Osteocyte (in vitro differentiated cells): ENCODE measurements at places on chromosomes 7 and 10.

GRCh38 chr7:30988351-30989005 is 24.7 kb downstream of the GHRHR start:
- DNase-seq, result no peak

GRCh38 chr10:93475871-93476270 is 6.3 kb downstream of the MYOF start:
- no peak for DNase-seq

GRCh38 chr10:5045095-5045494 is 41.4 kb upstream of the AKR1C2 start:
- DNase-seq, result no peak

DNA sequence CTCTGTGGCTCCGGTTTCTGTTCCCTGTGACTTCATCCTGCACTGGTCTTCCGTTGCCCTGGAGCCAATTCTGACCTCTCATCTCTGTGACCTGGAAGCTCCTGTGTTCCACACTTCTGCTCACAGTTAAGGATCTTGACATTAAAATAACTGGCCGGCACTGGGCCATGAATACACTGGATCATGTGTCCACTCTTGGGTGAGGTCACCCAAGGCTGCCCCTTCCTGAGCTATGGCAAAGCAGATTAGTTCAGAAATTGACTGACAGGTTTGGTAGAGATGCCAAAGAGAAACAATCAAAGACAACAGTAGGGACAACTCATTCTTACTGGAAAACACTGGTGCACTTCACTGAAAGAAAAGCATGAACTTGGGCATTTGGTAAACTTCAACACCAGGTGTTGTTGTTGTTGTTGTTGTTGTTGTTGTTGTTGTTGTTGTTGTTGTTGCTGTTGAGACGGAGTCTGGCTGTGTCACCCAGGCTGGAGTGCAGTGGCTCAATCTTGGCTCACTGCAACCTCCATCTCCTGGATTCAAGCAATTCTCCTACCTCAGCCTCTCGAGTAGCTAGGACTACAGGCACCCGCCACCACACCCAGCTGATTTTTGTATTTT is 36.7 kb upstream of the GRID1 start:
- no peak for DNase-seq

- no peak for DNase-seq
Measured at GRCh38 chr10:33945051-33945450, 610.6 kb upstream of the NRP1 start.

DNA sequence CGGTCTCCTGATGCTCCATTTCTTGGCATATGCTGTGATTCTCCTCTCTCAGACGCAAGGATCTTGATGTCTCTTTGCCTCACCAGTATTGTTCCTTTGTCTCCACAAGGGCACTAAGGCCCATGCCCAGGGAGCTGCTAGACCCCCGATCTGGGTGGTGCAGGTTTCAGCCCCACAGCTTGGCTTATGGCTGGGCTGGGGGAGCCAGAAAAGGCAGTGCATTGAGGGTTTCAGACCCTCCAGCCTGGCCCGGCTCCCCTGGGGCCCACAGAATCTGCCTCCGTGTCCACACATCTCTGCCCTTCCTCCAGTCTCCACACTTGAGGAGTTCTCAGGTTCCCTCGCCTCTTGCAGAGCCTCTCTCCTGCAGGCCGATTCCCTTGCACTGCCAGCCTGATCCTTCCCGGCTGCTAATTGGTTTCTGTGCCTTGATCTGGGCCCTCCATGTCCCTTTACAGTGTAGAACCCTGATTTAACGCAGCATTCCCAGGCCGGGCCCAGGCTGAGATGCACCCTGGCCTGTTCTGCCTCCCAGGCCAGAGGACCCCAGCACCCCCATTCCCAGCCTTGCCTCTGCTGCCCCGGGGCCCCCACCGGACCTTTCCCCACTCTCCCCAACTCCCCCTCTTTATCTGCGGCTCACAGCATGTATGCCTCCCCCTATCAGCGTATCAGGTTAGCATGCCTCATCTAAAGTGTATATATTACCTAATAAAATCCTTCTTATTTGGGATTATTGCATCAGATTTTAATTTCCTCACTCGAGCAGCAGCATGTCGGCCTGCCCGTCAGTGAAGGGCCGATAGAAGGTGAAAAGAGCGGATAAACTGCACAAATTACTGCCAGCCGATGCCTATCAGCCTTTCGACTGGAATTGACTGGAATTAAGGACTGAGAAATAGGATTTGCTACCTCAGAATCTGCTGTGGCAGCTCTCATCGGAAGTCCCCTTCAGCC is 145.7 kb downstream of the C10orf105 start:
- no peak for DNase-seq

- no peak for DNase-seq
Measured at GRCh38 chr10:2351566-2351965, 614.2 kb upstream of the ADARB2 start.

- DNase-seq, result no peak
Measured at GRCh38 chr10:70737250-70737649, 47.9 kb downstream of the TBATA start.

DNA sequence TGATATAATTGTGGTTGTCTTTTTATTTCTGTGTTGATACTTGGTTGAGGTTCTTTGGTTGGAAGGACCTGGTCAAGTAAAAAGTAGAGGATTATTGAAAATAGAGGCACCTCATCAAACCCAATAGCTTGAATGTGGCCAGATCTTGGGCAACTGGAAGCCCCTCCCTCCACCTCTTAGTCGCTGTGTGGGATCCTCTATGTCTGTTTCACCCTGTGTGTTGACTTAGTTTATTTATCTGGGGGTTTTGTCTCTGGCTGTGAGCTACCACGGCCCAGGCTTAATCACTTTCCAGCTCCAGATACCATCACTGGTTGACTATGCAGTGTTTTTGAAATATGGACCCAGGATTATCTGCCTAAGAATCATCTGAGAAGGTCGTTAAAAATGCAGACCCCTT is 58.3 kb downstream of the AP3M1 start:
- no peak for DNase-seq

- no peak for DNase-seq
Measured at GRCh38 chr10:74589851-74590250, 236.5 kb upstream of the KAT6B start.

DNA sequence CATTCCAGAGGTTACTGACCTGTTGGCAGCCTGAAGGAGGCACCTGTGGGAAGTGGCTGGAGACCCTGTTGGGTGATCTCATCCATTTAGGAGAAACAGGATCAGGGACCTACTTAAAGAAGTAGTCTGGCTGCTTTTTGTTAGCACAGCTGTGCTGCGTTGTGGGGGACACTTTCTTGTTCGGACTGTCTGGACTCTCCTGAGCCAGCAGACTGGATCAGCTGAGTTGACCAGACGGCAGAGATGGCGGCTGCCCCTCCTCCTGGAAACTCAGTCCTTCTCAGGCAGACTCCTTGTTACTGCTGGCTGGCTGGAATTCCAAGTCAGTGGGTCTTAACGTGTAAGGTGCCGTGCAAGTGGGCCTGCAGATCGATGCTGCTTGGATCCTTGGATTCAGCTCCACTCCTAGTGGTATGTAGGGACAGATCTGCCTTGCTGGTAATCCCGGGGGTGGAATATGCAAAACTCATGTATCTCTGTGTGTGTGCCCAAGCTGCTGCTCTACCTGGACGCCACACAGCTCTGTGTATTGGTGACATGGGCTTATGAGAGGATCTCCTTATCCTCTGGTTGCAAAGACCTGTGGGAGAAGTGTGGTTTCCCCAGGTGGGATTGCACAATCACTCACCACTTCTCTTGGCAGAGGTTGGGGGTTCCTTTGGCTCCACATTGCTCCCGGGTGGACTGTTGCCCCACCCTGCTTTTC is 87.3 kb downstream of the CCSER2 start:
- DNase-seq, result no peak

- DNase-seq, result no peak
Measured at GRCh38 chr7:12706900-12707536, 19.6 kb downstream of the ARL4A start.

GRCh38 chr10:33095867-33096815 is 138.1 kb upstream of the ITGB1 start:
- no peak for DNase-seq

DNA sequence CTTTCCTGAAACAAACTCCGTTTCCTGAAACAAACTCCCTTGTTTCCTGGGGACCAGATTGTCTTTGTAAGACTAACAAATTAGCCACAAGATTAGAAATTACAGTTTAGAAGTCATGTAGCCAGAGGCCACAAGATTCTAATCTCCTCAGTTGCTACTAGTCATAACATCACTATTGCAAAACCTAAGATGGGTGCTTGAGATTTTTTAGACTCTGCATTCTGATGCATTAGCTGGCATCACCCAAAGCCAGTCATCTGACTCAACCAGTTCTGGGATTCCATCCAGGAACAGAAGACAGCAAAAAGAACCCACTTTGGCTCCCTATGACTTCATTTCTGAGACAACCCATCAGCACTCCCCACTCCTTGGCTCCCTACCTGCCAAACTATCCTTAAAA is 367.9 kb upstream of the MBL2 start:
- no peak for DNase-seq

GRCh38 chr7:148561099-148561498 is 29.5 kb upstream of the C7orf33 start:
- DNase-seq, result no peak

DNA sequence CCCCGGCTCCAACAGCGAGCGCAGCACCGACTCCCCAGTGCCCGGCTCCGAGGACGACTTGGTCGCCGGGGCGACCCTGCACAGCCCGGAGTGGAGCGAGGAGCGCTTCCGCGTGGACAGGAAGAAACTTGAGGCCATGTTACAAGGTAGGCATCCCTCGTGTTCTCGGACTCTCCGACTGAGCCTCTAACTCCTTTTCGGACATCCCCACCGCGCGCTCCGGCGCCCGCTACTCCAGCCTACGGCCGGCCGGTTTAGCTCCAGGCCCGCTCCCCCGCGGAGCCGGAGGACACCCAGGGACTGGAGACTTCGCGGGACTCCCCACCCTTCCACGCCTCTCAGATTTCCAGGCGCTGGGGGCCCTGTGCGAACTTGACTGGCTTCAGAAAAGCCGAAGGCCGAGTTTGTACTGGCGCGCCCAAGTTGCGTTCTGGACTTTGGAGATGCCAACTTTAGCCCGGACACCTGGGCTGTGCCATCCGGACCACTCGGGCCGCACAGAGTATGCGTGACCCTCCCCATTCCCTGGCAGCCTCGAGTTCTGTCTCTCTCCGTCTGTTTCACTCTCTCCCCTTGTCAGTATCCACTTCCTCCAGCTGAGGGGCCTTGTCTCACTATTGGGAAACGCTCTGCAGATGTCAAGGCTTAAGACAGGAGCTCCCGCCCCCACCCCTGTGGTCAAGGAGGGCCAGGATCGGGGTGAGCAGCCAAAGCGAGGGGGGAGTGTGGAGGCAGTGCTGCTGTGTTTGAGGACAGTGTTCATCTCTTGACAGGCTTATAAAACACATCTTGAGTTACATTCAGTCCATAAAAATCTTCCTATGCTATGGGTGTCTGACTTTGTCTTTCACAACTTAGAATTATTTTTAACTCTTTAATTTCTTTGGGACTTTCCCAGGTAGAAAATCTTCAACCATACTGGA is 777 bp downstream of the BICC1 start:
- DNase-seq, result peak; percentile 84

- DNase-seq, result no peak
Measured at GRCh38 chr7:135964274-135964673, 12.9 kb downstream of the MTPN start.

DNA sequence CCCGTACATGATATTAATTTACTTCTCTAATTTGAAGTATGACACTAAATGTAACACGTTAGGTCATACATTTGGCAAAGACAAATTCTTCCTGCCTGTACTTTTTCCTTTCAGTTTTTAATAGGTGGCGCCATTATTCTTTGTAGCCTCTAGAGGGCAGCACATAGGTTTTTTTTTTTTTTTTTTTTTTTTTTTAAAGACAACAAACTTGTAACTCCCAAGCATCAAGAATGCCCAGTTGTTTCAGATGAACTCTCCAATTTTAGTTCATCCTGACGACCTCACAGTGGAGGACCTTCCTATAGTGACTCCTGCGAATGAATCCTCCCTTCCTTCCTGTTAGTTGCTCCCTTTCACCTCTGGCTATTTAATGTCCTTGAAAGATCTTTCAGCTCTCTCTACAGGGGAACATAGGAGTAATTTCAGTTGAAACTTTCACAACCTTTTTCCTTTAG is 139.3 kb upstream of the HDAC9 start:
- no peak for DNase-seq

GRCh38 chr10:73780966-73781365 is 882 bp upstream of the CHCHD1 start:
- no peak for DNase-seq

GRCh38 chr7:76064208-76064970 is 16.5 kb downstream of the MDH2 start:
- DNase-seq, result no peak

GRCh38 chr7:138804618-138805017 is 6.6 kb upstream of the ATP6V0A4 start:
- no peak for DNase-seq

DNA sequence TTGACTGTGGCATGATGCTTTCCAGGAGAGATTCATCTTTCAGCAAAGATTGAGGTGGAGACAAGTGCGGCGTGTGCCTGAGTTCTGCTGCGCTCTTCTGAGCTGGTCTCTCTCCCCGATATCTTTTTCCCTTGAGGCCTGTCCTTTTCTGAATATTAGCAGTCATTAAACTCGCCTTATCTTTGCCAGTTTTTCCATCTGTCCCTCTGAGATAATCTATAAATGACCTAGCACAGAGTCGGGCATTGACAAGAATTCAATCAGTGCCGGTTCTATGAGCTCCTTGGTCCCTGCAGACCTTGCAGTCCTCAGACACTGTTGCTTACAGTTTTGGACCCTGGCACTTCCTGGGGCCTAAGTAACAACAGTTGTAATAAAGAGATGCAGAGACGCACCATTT is 89.7 kb upstream of the IKZF1 start:
- DNase-seq, result no peak

DNA sequence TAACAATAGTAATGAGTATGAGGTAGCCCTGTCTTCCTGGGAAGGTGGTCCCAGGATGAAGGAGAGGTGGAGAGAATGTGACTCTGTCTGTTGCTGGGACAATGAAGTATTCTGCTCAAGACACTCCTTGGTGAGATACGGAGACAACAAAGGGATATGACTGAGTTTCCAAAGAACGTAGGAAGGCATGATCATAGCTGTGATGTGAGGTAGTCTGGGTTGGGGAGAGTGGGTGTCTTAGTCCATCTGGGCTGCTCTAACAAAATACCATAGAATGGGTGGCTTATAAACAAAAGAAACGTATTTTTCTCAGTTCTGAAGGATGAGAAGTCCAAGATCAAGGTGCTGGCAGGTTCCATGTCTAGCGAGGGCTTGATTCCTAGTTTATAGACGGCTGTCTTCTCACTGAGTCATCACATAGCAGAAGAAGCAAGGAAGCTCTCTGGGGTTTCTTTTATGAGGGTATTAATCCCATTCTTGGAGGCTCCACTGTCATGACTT is 84.9 kb upstream of the RHOBTB1 start:
- DNase-seq, result no peak

GRCh38 chr7:159147246-159147645 is 2.6 kb upstream of the VIPR2 start:
- peak; percentile 57 for DNase-seq
